ENCODE measurements at places on chromosomes 4 and X.
A peak's percentile ranks its signal among the peaks of the same experiment; 100 is the strongest.

GRCh38 chr4:107876099-107876498, 51.4 kb downstream of the SGMS2 start:
- no peak for DNase-seq

DNA sequence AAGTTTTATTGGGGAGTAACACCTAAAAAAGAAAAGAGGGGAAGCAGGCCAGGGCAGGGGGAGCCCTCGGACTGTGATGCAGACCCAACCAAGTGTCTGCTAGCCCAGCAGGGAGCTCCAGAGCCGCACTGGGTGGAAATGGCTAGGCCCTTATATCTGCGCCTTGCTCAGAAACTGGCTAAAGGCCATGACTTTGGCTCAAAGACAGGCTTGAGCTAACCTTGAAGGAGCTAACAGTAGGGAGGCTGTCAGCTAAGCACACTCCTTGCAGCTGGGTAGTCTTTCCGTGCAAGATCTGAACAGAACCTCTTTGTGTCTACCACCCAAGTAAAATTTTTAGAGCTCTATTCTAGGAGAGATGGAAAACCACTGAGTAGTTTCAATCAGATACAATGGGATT, 43.0 kb downstream of the SEPSECS start:
- DNase-seq = no peak

DNA sequence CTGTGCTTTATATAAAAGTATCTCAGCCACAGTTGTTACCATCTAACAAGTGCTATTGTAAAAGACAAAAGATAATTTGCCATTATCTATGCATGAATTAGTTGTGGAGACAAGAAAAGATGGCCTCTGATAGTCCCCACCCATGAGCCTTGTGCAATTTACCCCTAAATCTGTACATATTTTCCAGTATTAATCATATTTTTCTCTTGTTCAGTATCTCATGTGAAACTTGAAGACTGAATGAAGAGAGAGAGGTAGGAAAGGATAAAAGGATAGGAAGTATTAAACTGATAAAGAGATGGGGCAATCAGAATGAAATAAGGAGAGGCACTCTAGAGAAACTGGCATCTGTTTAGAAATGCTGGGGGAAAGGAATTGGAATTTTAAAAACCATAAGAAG, 3.7 kb downstream of the MYOZ2 start:
- DNase-seq = no peak

DNA sequence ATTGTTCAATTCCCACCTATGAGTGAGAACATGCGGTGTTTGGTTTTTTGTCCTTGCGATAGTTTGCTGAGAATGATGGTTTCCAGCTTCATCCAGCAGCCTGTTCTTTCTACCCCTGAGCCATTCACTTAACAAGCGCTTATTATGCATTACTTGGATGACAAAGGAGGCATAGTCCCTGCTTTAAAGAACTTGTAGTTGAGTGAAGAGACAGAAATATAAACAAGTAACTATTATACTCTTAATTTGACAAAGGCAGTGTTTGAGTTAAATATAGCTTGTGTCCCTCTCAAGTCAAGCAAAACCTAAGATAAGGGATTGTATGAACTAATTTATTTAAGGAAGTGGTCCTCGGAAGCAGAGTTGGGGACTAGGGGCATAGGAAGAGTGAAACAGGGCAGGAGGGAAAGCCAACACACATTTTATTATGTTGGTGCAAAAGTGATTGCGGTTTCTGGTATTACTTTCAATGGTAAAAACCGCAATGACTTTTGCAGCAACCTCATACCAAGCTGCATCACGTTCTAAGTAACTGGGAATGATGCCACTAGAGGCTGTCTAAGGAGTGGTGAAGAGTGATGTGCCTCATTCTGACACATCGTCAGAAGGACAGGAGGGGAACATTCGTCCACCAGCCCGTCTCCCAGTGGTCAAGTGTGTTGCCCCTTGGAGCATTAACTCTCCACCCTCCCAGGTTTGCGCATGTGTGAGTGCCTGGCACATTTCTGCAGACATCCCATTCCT, 41.8 kb downstream of the QDPR start:
- DNase-seq = no peak

GRCh38 chr4:20086799-20087521, 164.7 kb upstream of the SLIT2 start:
- no peak for DNase-seq

GRCh38 chr4:3399277-3400194, 42.2 kb upstream of the HGFAC start:
- no peak for DNase-seq

DNA sequence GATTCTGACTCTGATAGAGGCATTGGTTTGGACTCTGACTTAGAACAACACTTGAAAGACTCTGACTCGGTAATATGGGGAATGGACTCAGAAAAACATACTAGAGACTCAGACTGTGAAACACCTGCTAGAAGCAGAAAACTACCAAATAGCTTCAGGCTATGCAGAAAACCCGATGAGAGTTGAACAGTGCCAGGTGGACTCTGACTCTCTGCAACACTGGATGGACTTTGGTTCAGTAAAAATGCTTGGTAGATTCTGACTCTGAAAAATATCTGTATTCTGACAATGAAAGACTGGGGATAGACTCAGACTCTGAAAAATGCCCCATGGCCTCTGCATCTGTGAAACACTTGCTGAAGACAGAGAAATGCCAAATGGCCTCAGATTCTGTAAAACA, 215.1 kb upstream of the HDX start:
- DNase-seq = no peak

- no peak for DNase-seq
Measured at GRCh38 chrX:9557091-9557490, 92.2 kb downstream of the TBL1X start.

DNA sequence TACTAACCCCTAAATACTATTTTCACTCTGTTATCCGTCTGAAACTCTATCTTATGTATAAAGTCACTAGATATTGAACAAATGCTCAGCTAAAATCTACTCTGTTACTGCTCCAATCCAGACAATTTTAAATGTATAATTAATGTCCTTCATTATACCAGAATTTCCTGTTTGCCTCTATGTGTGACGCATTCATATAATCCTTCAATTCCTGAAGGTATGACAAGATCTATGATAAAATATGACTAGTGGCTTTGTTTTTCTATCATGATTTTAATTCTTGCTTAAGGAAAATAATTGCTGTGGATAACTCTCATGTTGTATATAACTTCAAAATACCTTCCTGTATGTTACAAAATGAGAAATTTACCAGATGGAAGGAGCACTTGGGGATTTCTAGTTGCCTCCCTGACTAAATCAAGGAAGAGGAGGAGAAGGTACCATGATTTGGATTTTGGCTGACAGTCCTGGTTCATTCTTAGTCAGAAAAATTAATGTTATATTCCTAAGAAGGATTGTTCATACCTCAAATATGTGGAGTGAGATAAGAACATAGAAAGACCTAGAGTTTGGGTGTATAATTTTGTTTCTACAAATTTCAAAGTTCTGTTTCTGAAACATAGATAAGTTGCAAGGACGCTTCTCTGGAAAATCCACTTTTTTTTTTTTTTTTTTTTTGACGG, 4.9 kb downstream of the CXCL6 start:
- DNase-seq = no peak

- DNase-seq = no peak
Measured at GRCh38 chr4:31735004-31735403, 1014.8 kb downstream of the PCDH7 start.

DNA sequence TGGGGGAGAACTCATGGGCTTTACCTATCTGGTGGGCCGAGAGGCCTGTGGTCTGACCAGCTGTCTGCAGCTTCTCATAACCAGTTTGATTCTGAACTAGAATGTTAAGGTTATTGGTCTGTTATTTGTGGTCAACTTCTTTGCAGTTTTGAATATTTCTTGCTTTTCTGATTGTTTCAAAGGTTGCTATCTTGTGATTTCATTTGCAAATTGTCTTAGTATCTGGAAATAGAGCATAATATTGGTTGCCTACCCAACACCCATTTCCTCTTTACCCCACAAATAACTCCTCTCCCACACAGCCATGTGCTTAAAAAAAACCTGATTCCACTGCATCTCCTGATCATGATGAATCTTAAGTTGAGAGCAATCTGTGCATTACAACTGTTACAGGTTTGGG, 39.1 kb upstream of the BMP2K start:
- no peak for DNase-seq

DNA sequence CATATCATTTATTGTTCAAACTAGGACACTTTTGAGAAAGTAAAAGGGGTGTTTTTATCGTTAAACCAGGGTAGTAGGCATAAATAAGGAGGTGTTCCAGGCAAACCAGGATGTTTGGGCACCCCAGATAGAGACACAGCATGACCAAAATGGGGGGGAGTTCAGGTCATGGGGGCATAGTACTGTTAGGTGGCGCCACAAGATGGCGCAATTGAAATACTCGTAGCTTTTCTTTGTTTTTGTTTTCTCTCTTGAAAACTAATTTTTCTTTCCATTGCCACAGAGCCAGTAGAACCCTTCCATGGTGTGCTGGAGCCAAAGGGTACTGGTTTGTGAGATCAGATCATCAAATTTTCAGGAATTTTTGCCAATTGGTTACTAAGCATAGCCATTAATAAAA, 283.4 kb downstream of the BCOR start:
- no peak for DNase-seq

- DNase-seq = no peak
Measured at GRCh38 chr4:172778583-172778982, 390.0 kb upstream of the GALNT7 start.

GRCh38 chrX:97132664-97133415, 249.1 kb downstream of the RPA4 start:
- DNase-seq = no peak

DNA sequence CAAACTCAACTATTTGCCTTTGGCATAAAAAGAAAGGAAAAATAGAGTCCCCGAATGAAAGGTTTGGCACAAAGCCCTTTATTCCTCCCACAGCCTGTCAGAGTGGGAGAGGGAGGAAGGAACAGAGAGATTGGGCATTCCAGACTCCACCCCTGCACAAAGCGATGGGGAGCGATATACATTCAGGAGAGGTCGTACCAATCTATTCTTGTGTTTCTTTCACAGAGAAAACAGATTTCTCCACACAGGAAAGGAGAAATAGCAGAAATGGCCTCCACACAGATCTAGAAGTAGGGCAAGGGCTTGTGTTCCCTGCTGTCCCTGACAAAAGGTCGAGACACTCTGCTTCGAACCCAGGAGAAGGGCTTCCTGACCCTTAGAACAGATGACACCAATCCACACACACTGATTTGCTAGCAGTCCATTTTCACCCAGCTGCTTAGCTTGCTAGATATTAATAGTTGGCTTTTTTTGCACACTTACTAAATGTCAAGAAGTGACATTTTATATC, 197.4 kb downstream of the MAML3 start:
- no peak for DNase-seq

DNA sequence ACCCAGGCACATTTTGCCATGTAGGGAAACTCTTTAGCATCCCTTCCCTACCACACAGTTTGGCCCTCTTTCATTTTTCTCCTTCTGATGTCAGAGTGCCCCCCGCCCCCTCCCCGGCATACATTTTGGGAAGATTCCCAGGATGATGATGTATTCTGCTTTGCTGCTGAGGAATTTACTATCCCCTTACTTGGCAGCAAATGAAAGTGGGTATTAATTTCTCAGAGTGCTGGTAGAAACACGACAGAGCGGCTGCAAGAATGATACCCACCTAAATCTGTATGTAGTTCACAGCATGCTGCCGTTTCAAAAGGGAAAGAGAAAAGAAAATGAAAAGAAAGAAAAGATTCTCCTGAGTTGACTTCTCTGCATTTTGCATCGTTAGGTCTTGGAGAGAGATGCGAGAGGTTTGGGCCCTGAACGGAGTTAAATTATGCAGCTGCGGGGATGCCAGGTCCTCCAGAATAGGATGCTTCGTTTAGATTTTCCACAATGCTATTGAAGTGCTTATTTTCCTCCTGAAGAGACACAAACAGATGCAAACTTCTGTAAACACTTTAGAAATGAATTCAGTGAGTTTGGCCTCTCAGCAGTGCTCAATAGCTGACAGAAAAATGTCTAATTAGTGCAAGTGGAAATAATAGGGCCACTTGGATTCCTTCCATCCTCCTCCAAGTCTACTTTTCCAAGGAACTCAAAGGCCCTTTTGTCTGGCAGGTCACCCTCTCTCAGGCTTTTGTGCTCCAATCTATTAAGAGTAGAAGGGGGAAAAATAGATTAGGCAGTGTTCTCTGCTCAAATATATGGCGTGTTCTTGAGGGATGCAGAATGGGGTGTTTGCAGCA, 106.2 kb downstream of the ALPK1 start:
- DNase-seq = no peak

GRCh38 chrX:140764401-140764919, 54.9 kb downstream of the LINC00632 start:
- DNase-seq = no peak

DNA sequence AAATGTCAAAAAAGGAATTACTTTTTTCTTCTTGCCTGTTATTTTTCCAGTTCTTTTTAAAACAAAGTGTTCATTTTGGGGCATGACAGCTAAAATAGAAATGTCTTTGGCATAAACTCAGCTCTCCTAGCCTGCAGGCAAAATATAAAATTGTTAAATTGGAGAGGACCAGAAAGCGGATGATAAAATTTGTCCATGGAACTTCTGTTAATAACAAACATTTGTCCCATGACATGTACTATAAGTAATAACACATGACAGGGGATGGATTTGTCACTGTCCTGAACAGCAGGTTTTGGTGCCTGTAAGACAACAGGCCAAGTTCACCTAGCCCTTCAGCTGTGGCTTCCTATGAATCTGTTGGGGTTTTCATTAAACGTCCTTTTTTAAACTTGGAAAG, 184.0 kb upstream of the TTC29 start:
- DNase-seq = no peak

DNA sequence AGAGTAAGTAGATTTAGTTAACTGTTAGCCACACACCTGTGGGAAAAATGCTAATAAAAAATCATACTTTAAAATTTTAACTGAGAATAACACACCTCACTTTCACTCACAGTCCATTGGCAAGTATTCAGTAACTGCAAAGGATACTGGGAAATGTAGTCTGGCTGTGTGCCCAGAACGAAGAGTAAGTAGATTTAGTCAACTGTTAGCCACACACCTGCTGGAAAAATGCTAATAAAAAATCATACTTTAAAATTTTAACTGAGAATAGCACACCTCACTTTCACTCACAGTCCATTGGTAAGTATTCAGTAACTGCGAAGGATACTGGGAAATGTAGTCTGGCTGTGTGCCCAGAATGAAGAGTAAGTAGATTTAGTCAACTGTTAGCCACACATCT, 178.4 kb upstream of the NWD2 start:
- peak; percentile 35 for DNase-seq

GRCh38 chr4:147582386-147583060, 34.7 kb upstream of the TMEM184C start:
- no peak for DNase-seq

- no peak for DNase-seq
Measured at GRCh38 chrX:32847921-32848320, 363.4 kb downstream of the DMD start.

GRCh38 chrX:11117745-11118144, 6.6 kb downstream of the HCCS start:
- no peak for DNase-seq

DNA sequence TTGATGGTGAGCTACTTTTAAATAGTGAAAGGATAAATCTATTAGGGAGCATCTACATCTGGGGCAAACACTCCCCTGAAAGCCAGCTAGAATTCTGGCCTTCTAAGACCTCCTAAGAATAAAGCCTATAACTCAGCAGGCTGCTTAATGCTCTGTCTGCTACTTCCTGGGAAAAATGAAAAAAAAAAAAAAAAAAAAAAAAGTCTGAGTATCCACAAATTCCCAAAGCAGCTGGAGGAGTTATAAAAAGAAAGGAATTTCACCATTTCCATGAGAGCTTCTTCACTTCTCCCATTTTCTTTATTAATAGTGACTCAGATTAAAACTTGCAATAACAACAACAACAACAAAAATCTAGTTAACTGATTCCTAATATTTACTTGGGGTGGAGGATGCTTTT, 511.2 kb downstream of the INPP4B start:
- no peak for DNase-seq
